ENCODE measurements at places on chromosomes 5 and 9. TPM values are rescaled to one million over a fixed set of nuclear protein-coding genes. Genes with fewer than 3 reads are reported as not detected.
A peak's percentile ranks its signal among the peaks of the same experiment; 100 is the strongest.

GRCh38 chr9:76859860-76860259, 46.1 kb downstream of the PRUNE2 start:
- no peak for DNase-seq

DNA sequence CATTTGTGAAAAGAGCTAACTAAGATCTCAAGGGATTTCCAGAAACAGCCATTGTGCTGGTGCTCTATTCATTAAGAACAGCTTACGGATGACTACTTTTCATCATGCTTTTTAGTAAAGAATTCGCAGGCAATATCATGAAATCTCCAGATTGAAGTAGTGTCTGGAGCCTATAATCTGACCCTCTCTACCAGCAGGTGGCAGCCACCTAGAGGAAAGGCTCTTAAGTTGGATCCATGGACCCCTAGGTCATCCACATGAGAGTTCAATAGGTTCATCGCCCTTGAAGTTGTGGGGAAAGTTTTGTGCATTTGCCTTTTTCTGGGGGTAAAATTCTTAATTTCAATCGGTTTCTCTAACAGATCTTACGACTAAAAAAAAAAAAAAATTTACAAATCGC, 82.3 kb downstream of the SLC1A3 start:
- no peak for DNase-seq

Gene ANKRD34B
- not detected for total RNA-seq

Gene CATSPER3
- total RNA-seq = not detected

DNA sequence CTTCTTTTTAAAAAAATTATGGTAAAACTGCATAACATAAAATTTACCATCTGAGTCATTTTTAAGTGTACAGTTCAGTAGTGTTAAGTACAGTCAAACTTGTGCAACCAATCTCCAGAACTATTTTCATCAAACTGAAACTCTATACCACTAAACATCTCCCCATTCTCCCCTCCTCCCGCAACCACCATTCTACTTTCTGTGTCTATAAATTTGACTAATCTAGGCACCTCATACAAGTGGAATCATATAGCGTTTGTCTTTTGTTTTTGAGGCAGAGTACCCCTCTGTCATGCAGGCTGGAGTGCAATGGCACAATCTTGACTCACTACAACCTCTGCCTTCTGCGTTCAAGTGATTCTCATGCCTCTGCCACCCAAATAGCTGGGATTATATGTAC, 24.0 kb upstream of the EBF1 start:
- no peak for DNase-seq

Gene ARHGEF37
- 75.3 TPM for total RNA-seq

DNA sequence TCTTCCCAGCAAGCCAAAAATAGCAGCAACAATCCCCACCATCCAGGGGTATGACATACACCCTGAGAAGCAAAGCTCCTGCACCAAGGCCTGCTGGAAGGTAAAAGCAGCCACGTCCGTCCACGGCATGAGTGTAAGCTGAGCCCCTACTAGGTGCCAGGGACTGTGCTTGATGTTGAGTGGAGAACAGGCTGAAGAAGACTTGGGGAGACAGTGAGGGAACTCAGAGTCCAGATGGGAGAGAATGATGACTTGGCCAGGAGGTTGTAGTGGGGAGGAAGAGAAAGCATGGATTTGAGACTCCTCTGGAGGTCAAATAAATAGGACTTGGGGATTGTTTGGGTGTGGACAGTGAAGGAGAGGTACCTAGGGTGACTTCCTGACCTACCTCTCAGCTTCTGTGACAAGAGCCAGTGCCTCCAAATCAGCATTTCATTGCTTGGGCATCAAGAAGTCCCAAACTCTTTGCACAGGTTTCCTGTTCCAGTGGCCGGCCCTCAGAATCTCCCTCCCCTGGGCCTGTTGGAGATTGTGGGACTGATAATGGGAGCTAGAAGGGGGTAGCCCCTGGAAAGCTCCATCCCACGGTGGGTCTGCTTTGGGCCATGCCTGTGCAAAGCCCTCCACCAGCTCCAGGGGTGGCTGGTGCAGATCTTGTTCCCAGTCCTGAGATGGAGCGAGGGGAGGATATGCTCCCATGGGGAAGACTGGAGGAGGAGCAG, 58.3 kb upstream of the ADAMTS2 start:
- DNase-seq = no peak

GRCh38 chr5:1247811-1248210, 22.6 kb downstream of the SLC6A18 start:
- DNase-seq = no peak

GRCh38 chr5:111119856-111120255, 27.7 kb downstream of the WDR36 start:
- DNase-seq = no peak

DNA sequence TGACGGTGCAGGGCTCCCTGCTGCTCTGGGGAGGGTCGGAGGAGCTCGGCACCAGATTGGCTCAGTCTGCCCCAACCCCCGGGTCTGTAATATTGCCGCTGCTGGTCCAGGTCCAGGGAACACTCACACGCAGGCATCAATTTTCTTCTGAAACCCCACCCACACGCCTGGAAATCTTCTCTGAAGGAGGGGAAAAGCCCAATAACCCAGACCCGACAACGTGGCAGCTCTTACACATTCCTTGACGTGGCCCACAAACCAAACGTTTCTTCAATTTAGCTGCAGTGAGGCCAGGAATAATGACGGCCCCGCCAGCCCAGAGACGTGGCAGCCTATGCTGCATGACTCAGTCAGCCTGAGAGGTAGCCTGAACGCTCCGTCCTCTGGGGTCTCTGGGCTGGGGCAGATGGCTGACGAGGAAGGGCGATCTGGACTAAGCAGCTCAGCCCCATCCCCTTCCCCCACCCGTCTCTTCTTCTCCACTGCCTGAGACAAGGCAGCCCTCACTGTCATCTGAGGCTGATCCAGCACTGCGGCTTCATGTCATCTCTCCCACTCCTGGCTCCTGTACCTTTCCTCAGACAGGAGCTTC, 9.9 kb upstream of the SPARC start:
- DNase-seq = peak; percentile 90

DNA sequence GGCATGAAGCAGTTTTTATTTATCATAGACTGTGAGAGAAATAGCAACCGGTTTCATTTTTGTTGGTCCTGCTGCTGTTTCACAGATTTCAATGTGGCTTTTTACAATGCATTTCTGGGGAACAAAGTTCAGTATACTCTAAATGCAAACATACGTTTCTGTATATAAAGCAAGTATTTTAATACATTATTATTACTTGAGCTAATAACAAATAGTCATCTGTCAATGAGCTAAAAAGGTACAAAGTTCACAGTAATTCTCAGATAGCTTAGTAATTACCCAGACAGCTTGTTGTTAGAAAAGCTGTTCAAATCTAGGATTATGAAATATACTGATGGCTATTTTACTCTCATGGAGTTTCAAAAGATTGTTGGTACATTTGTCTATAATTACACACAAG, 50.8 kb downstream of the PBX3 start:
- no peak for DNase-seq

Gene CSF2
- not detected for total RNA-seq

- DNase-seq = no peak
Measured at GRCh38 chr9:2679011-2679410, 38.3 kb upstream of the KCNV2 start.

Gene GPR150
- 0.57 TPM for total RNA-seq

Gene EIF4E1B
- total RNA-seq = not detected

Gene KIAA0825
- total RNA-seq = 4.4 TPM

GRCh38 chr5:72324189-72324825, 4.1 kb downstream of the PTCD2 start:
- no peak for DNase-seq

Gene KCNV2
- not detected for total RNA-seq

Gene SARDH
- total RNA-seq = 0.98 TPM

Gene IRX4
- total RNA-seq = 45.9 TPM

Gene FOXD4L3
- not detected for total RNA-seq

GRCh38 chr5:1881731-1882336, 891 bp downstream of the IRX4 start:
- DNase-seq = no peak

Gene ZNG1A
- total RNA-seq = 27.4 TPM

Gene ARL10
- total RNA-seq = 29.6 TPM

Gene MTAP
- 24.9 TPM for total RNA-seq

DNA sequence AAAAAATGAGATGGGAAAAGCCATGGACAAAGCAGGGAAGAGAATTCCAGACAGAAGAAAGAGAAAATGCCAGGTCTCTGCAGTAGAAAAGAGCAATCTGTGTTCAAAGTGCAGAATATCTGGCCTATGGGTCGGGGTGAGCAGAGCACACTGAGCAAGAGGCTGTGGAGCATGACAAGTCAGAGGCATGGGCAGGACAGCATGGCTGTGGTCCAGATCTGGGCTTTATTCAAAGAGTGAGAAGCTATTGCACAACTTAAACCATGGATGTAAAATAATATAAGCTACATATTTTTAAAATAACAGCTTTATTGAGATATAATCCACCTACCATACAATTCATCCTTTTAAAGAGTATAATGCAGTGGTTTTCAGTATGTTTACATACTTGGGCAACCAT, 133.1 kb upstream of the SPDL1 start:
- no peak for DNase-seq

DNA sequence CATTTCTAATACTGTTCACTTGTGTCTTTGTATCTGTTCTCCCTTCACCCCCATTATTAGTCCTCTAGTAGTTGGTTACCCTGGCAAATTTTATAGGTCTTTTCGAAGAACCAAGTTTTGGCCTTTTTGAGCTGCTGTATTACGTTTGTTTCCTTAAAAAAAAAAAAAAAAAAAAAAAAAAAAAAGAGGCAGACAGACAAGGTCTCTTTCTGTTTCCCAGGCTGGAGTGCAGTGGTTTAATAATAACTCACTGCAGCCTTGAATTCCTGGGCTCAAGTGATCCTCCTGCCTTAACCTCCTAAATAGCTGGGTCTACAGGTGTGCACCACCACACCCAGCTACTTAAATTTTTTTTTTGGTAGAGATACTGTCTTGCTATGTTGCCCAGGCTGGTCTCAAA, 20.9 kb downstream of the DDX4 start:
- no peak for DNase-seq

GRCh38 chr9:137295238-137295811, 6.7 kb downstream of the NRARP start:
- DNase-seq = no peak

Measured in suprapubic skin (tissue), 4 donors.